ENCODE measurements at places on chromosomes 3 and 15. TPM values are rescaled to one million over a fixed set of nuclear protein-coding genes. Genes with fewer than 3 reads are reported as not detected.

GRCh38 chr15:92524161-92524560 lies 130.5 kb downstream of the ST8SIA2 start:
- no peak for DNase-seq

DNA sequence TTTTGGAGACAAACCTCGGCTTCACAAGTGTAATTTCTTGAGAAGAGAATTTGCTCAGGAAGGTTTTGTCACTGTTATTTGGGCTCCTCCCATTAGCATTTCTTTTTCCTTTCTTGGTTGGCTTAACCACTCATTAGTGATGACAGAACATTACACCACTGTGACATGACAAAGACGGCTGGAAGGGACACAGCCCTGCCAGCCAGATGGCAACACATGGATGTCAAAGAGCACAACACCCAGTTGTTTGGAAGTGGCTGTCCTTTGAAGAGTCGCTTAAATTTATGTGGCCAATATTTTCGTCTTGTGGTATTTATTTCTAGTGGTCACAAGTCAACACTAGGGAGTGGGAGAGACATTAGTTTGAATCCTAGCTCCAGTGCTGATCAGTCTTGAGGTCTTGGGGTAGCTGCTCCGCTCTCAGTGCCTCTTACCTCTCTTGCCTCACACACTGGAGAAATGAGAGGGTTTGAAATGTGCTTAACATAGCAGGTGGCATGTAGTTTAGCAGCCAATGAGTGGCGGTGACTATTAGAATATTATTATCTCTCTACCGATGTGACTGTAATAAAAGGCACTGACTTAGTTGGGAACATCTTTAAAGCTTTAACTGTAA lies 92.8 kb downstream of the FRMD4B start:
- no peak for DNase-seq

The KLF15 gene
- total RNA-seq, result 0.40 TPM

GRCh38 chr3:190588570-190588969 lies 74.7 kb downstream of the IL1RAP start:
- no peak for DNase-seq

GRCh38 chr15:80343554-80343992 lies 60.6 kb upstream of the ARNT2 start:
- no peak for DNase-seq

DNA sequence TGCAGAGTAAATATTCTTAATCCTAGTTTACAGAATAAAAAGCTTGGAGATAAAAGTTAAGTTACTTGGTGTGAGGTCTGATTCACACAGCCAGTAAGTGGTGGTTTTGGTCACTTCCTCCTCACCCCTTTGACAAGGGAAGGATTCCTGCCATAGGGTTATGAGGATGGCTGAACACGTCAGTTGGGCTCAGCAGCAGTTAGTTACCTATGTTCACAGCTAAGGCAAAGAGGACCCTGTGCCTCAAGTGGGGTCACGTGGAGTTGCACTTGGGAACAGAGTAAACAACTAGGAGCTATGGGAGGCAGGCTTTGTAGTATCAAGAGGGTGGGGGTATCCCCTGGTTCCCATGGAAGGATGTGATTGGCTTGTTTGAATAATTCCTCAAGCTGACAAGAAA lies 232.2 kb downstream of the UBE2E2 start:
- DNase-seq, result no peak

DNA sequence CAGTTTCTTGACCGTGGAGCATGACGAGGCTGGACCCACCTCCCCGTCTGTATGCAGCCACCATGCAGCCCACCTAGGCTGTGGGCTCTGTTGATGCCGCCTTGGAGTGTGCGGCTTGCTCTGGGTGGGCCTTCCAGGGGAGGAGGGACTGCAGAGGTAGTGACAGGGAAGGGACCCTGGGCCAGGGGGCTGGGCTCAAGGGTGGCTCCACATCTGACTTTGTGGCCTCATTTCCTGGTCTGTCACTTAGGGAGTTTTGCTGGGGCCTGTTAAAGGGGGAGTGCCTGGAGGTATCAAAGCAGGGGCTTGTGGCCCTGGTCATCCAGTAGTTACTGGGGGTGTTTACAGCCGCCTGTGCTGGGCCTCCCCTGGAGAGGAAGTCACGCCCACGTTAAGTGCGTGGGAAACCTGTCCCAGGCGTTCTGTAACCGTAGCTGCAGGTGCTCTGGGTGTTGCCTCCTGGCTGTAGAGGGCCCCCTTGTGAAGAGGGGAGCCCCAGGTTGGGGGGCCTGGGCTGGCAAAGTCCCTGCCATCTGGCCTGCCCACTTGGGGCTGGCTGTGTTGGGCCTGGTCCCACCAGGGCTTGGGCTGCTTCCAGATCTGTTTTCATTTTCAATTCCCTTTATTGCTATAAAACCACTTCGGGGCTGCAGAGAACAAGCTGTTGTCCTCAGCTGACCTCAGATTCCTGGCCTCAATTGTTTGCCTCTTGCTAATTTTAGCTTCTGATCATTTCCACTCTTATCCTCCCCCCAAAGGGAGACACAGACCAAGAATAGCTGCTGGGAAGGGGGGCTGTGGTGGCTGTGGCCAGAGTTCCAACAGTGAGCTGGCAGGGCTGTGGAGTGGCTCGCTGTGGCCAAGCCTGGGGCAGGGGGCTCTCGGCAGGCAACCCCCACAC lies 26.5 kb downstream of the KLF13 start:
- DNase-seq, result peak; percentile 71

DNA sequence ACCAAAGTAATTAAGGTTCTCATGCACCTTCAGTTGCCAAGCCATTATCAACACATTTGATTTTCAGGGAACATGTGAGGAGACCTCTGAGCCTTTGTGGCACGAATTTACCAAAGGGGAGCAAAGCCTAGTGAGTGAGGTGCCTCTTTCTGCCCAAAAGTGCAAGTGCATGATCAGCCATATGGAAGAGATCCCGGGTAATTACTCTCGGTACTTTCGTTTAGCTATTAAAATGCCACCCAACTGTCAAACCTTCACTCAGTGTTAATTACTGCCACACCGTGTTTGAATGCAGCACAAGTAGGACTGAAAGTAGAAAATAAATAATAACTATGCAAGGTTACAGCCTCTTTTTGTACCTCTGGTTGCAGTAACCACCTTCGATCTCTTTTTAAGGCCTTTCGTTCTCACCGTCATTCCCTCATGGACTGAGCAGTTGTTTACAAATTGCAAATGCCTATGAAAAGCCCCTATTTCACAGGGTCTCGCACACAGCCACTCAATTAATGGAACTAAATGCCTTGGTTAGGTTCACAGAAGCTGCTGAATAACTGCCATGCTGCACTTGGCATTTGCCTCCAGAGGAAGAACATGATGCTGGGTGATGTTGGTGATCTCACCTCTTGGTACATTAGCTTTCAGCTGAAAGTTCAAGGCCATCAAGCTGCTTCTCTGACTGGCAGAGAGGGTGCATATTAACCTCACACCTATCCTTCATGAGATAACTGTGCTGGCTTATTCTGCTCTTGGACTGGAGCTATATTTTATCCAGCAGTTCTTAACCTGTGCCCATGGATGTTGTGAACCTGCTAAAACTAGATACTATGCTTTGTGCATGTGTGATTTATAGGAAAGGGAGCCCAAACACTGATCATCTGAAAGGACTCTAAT lies 69.9 kb downstream of the TNIK start:
- DNase-seq, result no peak

GRCh38 chr3:157107644-157108133 lies 52.3 kb downstream of the CCNL1 start:
- no peak for DNase-seq

DNA sequence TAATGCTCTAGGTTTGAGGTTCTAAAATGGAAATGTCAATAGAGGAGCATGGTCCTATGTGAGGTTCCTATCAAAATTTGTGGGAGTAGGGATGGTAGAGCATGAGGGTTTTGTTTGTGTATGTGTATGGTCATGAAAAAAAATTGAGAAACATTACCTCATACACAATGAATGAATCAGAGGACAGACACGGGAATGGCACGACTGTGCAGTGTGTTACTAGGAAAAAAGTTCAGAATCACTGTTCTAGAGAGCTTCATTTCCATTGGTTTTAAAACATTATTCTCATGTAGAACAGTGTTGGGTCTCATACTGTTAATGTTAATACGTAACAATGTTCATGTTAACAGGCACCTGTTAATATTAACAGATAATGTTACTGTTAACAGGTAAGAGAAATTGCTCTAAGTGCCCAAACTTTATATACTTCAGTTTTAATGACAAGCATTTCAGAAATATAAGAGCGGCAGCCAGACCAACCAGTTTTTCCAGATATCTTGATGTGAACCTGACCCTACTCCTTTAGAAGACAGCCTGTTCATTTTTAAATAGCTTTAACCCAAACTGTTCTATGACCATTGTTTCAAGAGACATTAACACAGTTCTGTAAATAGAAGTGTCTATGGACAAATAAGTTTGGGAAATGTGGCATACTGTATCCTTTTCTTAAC lies 48.0 kb downstream of the SLC15A2 start:
- DNase-seq, result no peak

GRCh38 chr3:157602424-157602823 lies 99.2 kb upstream of the VEPH1 start:
- no peak for DNase-seq

The TMEM207 gene
- not detected for total RNA-seq

- DNase-seq, result peak; percentile 73
These were observed 20.5 kb downstream of the WDR73 start for GRCh38 chr15:84633311-84634227.

- DNase-seq, result no peak
These were observed 35.7 kb upstream of the APEH start for GRCh38 chr3:49638445-49638844.

The PLA2G4D gene
- total RNA-seq, result not detected

The PLAAT1 gene
- total RNA-seq, result 0.39 TPM

The TUSC7 gene
- total RNA-seq, result not detected

The MGLL gene
- 0.31 TPM for total RNA-seq

DNA sequence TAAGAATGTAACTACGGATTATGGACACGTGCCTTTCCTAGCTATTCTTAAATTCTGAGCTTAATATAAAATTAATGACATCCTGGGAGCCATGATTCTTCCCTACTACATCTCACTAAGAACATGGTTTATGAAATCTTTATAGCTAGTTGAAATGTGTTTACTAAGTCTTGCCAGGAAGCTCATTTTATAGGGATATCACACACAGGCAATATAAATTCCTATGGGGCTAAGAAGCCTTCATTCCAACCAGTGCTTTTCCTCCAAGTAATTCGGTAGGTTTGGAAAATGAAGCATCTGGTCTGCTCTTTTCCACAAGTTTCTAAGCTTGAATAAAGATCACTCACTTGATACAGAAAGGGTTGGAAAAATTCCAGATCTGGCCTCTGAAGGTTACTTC lies 802.6 kb downstream of the FHIT start:
- no peak for DNase-seq

DNA sequence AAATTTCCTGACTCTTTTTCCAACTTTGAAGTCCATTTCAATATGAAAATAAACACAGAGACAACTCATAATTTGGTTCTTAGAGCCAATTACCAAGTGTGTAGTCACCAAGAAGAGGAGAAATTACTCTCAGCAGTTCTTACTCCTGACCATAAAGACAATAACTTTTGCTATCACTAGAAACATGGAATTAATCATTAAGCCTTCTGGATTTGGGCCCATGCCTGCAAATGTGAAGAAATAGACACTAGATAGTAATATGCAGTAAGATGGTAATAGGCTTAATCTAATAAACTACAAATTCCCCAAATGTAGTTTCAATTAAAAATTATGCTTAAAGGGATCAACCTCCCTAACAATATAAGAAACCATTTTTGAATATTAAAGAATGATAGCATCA lies 185.1 kb upstream of the AGTR1 start:
- no peak for DNase-seq

The CLDN18 gene
- not detected for total RNA-seq

- no peak for DNase-seq
These were observed 91.6 kb upstream of the RGMA start for GRCh38 chr15:93180656-93181055.

The TGM5 gene
- total RNA-seq, result not detected

DNA sequence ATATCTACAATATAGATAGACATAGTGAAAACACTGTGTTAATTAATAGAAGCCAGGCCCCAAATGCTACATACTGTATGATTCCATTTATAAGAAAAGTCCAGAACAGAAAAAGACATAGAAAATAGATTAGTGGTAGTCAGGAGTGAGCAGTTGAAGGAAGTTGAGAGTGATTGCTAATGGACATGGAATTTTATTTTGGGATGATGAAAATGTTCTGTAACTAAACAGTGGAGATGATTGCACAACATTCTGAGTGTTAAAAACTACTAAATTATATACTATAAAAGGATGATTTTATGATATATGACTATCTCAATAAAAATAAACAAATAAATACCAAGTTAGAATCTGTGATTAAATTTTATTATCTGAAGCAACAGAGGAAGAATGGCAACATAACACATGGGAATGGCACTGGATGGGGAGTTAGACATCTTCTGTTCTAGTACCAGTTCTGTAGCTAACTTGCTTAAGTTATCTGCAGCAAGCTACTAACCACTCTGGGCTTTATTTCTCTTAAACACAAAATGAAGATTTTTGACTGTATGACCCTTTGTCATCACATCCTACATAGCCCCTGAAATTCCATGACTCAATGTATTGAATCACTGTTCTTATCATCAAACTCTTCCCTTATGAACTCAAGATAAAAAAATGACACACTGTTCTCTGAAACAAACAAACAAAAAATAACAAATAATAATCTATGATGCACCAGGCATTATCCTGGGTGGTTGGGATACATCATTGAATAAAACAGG lies 612.7 kb downstream of the TBL1XR1 start:
- no peak for DNase-seq

The CAMP gene
- not detected for total RNA-seq

- DNase-seq, result no peak
These were observed 94.2 kb upstream of the ACP3 start for GRCh38 chr3:132222868-132223538.

GRCh38 chr3:156782921-156783320 lies 43.2 kb upstream of the LEKR1 start:
- DNase-seq, result no peak

DNA sequence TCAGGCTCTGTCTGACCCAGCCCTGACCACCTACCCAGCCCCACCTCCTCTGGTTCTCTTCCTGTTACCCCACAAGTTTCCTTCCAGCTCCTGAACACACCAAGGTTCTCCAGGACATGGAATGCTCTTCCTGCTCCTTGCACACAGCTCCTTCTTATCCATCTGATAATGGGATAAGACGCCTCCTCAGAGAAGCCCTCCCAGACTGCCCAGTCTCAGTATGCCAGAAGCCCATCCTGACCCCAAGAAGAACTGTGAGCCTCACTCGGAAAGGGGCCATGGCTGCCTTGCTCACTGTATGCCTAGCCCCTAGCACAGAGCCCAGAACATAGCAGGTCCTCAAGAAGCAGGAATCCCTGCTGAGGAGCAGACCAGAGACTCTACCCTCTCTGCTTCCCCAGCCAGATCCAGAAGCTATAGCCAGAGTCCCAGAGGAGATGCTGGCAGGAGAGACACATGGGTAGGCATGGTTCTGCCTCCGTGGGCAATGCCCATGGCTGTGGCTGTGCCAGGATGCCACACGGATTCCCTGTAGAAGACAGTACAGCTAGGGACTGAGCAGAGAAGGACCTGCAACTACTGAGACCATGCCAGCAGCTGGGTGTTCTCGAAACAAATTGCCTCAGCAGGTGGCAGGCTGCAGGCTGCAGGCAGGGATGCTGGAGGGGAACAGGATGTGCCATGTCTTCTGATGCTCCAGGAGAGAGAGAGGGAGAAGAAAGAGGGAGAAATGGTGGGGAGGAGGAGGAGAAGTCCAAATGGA lies 74.0 kb upstream of the LINGO1 start:
- DNase-seq, result no peak

Measured in activated CD4-positive, alpha-beta memory T cell treated with anti-CD3 and anti-CD28 coated beads for 36 hours (primary cell).